ENCODE measurements at places on chromosomes 2 and 18.

GRCh38 chr2:15668611-15669305 lies 77.1 kb downstream of the DDX1 start:
- DNase-seq, result no peak

- DNase-seq, result no peak
Measured at GRCh38 chr2:235697041-235697440, 203.2 kb downstream of the AGAP1 start.

GRCh38 chr2:104945866-104946265 lies 92.0 kb downstream of the POU3F3 start:
- no peak for DNase-seq

GRCh38 chr2:199085261-199085660 lies 372.5 kb downstream of the SATB2 start:
- no peak for DNase-seq

DNA sequence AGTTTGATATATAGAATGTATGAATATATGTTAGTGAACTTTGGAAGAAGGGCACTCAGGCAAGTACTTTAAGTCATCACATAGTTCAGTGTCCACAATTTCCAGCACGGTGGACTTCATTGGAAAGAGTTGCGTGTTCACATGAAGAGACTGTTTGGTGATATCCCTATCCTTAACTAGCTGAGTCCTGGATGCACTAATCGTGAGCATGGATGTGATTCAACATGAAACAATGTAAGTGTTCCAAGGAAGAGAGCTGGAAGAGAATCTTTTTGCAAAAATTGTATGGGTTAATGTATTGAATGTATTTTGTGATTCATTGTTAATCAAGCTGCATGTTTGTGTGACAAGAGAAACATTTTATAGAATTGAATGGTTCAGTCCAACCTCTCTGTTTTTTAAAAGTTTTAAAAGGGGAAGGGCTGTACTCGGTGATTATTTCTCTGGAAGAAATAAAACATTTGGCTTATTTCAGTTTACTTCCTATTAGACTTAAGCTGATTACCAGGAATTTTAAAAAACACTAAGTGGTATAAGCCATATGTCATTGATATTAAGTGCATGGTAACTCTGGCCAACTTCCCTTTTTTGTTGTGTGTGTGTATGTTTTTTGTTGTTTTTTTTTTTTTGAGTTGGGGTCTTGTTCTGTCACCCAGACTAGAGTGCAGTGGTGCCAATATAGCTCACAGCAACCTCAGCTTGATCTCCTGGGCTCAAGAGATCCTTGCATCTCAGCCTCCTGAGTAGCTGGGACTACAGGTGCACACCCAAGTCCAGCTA lies 8.6 kb downstream of the XRCC5 start:
- DNase-seq, result no peak

DNA sequence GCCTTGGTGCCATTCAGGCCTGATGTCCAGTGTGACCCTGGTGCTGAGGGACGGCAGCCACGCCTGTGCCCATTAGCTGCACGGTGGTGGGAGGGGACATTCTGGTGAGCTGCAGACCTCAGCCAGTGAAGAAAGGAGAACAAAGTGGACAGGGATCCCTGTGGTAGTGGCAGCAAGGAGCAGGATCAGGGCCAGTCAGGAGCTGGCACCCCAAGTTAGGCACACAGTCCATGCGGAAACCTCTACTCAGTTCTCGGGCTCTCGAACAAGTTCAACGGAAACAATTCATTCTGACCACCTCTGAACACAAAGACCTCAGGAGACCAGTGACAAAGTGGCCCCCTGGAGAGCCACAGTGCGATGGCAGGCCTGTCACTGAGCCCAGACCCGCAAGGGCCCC lies 30.1 kb downstream of the COA5 start:
- no peak for DNase-seq

GRCh38 chr2:225355788-225356187 lies 43.7 kb upstream of the NYAP2 start:
- DNase-seq, result no peak

- DNase-seq, result no peak
Measured at GRCh38 chr2:205972113-205972512, 113.9 kb downstream of the INO80D start.

DNA sequence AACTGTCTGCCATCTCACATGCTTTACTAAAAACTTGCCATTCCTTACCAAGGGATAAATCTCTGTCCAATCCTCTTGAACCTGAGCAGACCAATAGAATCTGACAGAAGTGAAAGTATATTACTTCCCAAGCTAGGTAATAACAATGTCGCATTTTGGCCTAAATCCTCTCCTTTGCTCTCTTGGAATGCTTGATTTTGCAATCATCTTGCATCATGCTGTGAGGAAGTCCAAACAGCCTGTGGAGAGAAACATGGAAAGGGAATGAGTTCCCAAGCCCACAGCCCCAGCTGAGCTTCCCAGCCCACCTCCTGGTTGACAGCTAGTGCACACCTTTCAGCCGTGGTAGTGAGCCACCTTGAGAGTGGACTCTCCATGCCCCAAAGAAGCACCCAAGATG lies 540.6 kb downstream of the STK39 start:
- DNase-seq, result no peak

- no peak for DNase-seq
Measured at GRCh38 chr18:59061914-59062642, 77.6 kb upstream of the SEC11C start.

DNA sequence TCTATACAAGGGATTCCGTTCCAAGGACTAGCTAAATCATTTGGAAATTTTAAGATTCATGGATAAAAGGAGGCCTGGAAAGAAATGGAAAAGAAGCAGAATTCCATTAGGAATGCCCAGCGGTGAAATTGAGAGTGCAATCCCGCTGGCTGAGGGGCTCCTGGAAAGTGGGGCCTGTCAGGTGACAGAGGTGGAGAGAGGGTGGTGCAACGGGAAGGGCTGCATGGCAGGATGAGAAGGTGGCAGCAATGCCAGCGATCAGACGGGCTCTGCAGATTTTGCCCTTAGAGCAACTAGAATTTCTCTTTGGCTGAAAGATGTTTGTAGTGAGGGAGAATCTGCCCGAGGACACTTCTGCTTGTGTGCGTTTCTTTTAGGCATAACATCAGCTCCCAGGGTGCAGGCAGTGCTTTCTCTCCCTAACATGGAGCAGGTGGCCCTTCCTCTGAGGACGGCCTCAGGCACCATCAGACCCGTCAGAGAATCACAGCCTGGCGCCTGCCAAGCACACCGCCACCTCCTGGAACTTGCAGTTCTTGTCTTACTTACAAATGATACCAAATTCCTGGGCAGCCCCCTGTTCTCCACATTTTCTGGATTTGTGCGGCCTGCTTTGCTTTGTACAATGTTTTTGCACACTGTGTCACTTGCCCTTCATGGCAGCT lies 261.6 kb downstream of the NDUFA10 start:
- DNase-seq, result no peak

DNA sequence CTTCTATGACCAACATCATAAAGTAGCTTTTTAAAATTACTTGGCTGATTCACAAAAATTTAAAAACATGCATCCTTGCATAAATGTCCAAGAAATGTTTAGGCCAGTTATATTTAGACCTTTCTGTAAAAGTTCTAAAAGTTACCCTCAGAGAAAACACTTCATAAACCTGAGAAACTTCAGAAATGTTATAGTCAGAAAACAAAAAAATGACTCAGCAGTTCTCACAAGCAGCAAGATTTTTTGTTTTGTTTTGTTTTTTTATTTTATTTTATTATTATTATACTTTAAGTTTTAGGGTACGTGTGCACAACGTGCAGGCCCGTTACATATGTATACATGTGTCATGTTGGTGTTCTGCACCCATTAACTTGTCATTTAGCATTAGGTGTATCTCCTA lies 648.1 kb downstream of the LRP1B start:
- no peak for DNase-seq

GRCh38 chr2:140550821-140551220 lies 1580.0 kb downstream of the LRP1B start:
- no peak for DNase-seq

DNA sequence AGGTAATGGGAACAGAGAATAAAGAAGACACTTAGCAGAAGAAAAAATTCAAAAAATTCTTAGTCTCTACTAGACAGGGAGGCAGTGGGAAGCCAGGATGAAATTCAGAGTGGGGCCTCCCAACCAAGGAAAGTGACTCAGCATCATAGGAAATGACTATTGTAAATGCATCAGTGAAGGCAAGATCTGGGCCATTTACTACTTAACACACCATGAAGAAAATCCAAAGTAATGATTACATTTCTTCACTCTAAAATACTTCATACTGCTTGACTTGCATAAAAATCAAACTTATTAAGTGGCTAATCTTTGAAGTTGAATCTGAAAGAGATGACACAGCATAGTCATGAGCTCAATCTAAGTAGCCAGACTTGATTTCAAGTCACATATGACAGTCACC lies 405.8 kb upstream of the SLC39A10 start:
- DNase-seq, result no peak

DNA sequence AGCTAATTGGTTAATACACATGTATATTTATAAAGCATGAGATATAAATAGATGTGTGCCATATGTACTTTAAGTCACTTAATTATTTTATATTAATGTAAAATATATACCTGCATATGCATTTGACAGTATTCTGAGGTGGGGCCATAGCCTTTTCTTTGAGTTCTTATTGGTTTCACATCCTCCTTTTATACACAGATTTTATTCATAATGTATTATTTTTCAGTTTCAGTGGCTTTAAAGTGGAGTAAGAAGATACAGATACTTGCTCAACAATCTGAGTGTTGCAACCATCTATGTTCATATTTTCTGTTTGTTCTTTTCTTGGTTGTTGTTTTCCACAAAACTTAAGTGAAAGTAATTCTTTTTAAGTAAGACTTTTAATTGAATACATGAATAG lies 436.5 kb downstream of the RND3 start:
- no peak for DNase-seq

GRCh38 chr2:217316743-217317142 lies 456.9 kb upstream of the TNP1 start:
- no peak for DNase-seq

DNA sequence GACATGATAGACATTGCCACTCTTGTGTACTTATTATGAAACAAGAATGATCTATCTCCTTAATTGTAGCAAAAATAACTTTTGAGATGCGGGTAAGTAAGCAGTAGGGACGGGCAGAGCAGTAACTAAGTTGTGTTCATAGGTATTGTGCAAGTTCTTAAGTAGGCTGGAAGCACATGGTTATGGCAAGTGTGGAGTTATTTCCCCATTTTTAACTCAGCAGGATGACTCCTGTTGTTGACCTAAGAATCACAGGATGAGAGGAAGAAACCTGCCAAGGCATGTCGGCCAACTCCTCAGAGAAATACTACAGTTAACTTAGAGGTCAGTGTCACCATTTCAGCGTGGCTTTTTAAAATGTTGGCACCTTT lies 51.1 kb upstream of the FN1 start:
- DNase-seq, result no peak

DNA sequence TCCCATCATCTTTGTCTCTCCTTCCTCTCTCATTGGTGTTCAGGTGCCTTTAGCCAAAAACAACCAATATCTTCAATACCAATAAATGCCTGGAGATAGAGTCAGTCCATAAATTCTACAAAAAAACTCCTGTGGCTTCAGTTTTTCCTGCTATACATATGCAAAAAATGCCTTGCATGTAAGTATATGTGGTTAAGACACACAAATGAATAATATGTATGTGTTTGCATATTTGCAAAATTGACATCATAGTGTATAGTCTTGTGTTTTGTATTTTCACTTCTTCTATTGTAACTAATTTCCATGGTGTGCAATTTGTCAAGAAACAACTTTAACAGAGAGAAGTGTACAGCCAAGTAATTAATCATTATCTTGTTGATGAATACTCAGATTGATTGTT lies 115.5 kb downstream of the NYAP2 start:
- DNase-seq, result no peak

DNA sequence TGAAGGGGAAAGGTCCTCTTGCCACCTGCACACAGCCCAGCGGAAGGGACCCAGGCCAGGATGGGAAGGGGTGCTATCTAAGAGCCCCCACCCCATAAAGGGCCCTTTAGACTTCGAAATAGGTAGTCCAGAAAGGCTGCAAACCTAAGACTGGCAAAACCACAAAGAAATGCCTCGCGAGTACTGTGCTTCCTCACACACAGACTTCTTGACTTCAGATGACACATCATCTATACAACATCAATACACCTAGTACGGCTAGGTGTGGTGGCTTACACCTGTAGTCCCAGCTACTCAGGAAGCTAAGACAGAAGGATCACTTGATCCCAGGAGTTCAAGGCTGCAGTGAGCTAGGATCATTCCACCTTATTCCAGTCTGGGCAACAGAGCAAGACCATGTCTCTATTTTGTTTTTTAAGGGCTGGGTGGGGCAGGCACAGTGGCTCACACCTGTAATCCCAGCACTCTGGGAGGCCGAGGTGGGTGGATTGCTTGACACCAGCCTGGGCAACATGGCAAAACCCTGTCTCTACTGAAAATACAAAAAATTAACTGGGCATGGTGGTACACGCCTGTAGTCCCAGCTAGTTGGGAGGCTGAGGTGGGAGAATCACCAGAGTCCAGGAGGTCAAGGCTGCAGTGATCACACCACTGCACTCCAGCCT lies 125.8 kb downstream of the CABLES1 start:
- no peak for DNase-seq

DNA sequence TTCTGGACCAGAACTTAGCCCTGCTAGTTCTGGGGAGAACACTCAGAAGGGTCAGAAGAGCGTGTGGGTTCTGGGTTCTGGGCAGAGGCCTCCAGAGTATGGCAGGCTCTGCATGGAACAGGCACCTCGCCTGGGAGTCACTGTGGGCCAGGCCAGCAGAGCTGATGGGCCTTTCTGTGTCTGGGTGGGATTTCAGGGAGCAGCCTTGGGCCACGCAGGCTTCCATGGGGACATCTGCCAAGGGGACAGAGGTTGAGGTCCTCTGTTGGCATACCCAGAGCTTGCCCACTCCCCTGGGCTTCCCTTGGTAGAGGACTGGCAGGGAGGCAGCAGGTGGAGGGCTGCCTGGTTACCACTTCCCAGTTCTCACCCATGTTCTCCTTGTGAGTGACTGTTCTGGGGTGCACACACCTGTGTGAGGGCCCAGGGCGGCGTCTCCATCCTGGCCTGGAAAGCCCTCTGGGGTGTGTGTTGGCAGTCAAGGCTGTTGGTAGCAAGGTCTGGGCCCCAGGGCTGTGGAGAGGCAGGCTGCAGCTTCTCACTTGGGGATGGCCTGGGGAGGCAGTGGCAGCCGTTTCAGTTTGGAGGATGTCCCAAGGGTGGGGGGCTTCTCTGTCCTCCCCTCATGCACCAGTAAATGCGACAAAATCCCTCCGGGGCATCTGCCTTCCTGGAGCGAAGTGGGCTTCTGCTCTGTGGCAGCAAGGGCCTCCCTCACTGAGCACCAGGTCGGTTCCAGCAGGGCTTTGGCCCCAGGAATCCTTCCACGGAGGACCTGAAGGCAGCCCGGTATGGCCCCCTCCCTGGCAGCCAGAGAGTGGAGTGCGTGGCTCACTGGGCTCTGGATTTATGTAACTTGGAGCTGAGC lies 74.6 kb upstream of the HDAC4 start:
- no peak for DNase-seq

- DNase-seq, result no peak
Measured at GRCh38 chr2:121776885-121777698, 21.6 kb downstream of the TSN start.

- DNase-seq, result peak; percentile 98
Measured at GRCh38 chr2:62287899-62288880, 92.3 kb downstream of the B3GNT2 start.

GRCh38 chr2:223053484-223054192 lies 1.6 kb downstream of the KCNE4 start:
- no peak for DNase-seq

All from NCI-H1417 (cell line).